Activated gamma-delta T cell treated with anti-CD3 and anti-CD28 coated beads, Interleukin-2, amount 50 U/mL, for 16 hours (primary cell): ENCODE measurements at places on chromosomes 4 and X.
A peak's percentile ranks its signal among the peaks of the same experiment; 100 is the strongest.

DNA sequence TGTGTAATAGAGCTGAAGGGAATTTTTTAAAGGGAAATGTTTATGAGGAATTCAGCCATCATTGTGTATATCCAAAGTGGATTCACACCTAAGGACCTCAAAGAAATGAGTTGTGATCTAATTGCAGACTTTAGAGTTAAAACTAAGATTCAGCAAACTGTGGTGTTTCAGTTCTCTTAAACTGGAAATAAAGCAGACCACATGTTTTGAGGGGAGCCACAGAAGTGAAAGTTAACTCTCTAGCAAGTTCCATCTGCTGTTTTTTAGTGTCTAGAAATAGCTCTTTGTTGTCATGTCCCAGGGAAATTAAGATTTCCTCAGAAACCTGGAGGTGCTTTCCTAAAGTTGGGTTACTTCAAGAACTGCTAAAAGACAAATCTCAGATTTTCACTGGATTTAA, 97.3 kb upstream of the DDX3X start:
- DNase-seq, result no peak

DNA sequence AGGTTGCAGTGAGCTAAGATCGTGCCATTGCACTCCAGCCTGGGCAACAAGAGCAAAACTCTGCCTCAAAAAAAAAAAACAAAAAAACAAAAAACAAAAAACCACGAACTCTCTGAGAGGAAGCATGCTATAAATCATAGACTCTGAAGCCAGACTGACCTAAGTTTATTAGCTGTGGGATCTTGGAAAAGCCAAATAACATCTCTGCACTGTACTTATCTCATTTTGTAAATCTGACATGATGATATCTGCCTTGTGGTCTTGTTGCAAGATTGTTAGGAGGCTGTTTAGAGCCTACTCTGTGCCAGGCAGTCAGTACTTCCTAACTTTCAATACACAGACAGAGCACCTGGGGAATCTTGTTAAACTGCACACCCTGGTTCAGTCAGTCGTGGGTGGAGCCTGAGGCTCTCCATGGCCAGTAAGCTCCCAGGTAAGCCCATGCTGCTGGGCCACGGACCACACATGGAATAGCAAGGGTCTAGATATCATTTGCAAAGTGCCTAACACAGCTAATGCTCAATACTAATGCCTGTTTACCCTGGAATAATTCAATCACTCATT, 107.6 kb upstream of the SMIM10 start:
- no peak for DNase-seq

DNA sequence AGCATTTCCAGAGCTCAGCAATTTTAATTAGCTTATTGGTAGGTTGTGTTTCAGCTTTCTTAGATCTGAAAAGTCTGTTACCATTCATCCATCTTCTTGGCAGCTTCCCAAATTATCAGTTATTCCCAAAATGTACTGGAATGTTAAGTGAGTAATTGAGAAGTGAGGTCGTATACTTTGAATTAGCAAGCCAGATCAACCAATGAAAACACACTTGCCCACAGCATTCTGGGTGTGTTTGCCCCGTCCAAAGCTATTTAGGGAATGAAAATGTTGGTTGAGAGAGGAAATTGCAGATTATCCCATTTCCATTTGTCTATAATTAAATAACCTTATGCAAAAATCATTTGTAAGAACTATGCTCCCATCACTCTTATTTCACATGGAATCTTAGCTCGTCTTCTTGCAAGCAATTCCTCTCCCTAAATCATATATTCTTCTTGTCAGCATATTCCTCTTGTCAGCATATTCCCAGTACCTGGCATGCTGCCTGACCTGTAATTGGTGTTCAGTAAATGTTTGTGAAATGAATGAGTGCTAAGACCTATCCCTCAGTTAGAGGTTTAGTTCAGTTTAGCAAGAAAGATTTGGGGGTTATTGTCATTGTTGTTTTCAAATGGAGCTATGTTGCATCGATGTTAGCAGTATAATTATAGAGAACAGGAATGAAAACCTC, 23.3 kb upstream of the ANTXR2 start:
- no peak for DNase-seq

DNA sequence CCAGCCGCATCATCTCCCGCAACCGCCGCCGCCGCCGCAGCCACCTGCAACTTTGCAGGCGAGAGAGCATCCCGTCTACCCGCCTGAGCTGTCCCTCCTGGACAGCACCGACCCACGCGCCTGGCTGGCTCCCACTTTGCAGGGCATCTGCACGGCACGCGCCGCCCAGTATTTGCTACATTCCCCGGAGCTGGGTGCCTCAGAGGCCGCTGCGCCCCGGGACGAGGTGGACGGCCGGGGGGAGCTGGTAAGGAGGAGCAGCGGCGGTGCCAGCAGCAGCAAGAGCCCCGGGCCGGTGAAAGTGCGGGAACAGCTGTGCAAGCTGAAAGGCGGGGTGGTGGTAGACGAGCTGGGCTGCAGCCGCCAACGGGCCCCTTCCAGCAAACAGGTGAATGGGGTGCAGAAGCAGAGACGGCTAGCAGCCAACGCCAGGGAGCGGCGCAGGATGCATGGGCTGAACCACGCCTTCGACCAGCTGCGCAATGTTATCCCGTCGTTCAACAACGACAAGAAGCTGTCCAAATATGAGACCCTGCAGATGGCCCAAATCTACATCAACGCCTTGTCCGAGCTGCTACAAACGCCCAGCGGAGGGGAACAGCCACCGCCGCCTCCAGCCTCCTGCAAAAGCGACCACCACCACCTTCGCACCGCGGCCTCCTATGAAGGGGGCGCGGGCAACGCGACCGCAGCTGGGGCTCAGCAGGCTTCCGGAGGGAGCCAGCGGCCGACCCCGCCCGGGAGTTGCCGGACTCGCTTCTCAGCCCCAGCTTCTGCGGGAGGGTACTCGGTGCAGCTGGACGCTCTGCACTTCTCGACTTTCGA, 654 bp downstream of the ATOH1 start:
- DNase-seq, result no peak

DNA sequence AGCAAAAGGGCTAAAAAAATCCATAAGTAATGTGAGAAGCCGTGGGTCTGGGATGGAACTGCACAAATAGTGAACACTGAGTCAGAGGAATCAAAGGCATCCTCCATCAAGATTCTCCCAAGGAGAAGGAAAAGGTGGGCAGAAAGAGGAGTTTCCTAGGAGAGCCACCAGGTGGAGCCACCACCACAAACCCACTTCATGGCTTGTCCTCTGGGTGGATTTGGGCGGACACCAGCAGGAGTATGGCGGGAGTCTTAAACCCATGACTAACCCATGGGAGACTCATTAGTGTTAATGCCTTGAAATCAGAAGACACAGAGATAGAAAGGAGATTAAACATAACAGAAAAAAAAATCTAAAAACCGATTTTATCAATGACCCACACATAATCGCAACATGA, 147.7 kb downstream of the SH3KBP1 start:
- peak; percentile 17 for DNase-seq

DNA sequence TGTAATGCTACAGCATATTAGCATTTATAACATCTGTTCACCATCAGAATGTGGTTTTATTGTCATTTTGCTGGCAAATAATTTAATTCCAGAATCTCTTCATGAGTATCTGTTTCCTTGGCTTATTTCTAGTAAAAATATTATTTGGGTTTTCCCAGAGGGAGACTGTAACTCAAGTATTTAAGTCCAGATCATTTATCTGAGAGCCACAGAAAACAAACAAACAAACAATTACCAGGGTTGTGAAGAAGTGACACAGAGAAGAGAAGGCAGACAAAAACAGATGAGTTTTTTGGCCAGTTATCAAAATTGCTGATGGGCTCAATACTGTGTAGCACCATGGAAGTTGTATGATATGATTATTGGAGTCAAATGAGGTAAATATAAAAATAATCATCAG, 515.1 kb downstream of the TECRL start:
- no peak for DNase-seq

DNA sequence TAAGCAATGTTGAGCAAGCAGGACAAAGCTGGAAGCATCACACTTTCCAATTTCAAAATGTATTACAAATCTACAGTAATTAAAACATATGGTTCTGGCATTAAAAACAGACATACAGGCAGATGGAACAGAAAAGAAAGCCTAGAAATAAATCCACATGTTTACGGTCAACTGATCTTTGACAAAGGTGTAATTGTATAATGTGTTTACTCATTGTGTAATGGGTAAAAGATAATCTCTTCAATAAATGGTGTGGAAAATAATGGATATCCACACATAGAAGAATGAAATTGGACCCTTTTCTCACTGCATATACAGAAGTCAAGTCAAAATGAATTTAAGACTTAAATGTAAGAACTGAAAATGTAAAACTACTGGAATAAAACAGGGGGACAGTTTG, 394.2 kb downstream of the ANKRD50 start:
- DNase-seq, result no peak
